ENCODE measurements at places on chromosomes 3 and 15.

DNA sequence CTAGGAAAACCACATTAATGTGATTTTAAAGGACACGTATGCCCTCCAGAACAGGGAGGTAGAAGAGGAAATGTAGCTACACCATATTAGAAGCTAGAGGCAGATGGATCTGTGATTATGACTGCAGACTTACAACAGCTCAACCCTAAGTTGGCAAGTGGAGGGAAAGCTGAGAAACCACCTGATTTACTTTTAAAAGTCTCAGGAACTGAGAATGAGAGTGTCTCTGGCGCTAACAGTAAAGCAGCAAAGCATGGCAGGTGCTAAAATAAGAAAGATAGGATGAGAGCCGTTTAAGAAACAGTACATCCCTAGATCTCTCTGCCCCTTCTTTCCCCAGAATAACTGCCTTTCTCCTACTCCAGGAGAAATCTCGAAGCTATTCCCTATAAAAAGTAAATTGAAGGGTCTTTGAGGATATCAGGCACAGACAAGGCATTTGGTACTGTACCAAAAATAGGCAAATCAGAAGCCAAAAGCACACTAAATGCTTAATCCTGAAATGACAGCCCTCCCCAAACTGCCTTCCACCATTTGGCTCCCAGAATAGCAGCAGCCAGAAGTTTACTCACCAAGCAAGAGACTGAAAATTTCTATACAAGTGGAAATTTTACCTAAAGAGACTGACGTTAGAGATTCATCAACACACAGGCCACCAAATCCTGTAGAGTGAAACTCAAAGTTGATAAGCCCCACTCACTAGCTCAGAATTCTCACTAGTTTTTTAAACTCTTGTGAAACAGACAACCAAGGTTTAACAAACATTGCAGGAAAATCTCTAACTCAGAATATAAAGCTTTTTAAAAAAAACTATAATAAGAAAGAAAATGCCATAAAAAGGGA lies 34.3 kb upstream of the PARP14 start:
- DNase-seq, result no peak

DNA sequence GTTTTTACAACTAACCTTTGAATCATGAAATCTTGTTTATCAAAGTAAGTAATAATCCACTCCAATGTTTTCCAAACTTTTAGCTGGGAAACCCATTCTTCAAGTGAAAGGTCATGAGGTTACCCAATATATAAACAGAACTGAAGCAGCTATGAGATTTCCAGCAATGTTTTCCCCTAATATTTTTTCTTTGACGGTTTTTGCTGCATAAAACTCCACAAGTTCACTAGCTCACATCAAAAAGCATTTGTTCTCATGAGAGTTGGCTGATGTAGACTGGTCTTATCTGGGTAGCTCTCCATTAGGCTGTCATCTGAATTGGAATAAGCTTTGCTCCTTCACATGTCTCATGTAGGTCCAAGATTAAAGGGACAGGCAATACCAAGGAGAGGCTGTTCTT lies 241.2 kb upstream of the LRRC3B start:
- DNase-seq, result no peak

DNA sequence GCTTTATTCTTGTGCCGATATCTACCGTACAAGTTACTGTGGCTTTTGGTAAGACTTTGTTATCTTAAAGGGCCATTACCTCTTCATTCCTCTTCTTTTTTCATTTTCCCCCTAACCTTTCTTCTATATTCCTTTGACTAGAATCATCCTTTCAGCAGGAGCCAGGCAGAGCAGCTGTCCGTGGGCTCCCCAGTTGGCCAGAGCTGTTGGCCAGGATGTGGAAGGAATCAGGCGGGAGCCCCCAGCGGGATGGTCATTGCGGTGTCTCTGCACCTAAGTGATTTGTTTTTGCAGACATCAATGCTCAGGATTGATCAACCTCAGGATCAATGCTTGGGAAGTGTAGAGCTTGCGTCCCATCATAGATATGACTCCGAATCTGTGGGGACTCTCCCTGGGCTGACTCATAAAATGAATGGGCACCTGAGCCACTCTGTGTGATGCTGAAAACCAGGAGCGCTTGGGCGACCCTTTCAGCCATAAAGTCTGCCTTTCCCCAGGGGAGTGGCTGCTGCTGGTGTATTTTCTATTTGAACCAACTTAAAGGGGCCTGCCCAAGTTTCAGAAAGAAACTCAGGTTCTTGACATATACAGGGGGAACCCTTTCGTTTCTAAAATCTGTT lies 21.7 kb downstream of the APBA2 start:
- no peak for DNase-seq

DNA sequence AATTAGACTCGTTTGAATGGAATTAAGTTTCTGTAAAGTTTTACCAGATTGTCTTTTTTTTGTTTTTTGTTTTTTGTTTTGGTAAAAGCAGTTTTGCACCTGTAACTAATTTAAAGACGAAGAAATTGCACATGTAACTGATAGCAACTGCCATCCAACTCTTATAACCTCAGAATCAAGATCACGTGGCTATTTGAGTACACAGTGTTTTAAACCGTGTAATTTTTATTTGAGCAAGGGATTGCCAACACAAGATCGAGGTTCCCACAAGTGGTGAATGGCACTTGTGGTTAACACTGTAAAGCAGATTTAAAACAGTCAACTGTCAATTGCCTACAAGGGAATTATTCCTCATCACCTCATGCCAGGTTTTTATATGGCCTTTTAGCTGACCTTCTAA lies 67.3 kb downstream of the PPARG start:
- no peak for DNase-seq

DNA sequence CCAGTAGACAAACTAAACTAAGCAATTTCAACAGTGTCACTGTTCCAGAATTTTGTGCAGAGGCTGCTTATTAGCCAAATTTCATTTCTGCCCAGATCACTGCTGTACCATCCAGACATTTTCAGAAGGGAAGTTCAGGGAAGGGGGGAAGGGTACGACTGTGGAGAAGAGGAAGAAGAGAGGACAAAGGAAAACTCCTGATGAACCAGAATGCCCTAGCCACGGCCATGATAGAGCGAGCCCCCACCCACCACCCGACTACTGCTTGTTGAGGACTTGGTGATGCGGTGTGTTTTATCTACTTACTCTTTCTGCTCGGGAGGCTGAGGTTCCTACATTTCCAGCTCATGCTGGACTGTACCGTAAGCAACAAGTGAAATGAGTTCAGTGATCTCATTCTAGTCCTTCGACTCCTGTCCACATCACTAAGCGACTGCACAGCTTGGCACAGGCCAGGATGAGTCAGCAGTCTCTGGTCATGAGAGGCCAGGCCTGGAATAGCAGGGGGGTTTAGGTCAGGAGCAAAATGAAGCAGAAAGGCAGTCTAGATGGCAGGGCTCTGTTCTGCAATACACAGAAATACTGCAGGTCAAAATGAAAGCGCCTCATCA lies 330.8 kb downstream of the TIGIT start:
- no peak for DNase-seq

DNA sequence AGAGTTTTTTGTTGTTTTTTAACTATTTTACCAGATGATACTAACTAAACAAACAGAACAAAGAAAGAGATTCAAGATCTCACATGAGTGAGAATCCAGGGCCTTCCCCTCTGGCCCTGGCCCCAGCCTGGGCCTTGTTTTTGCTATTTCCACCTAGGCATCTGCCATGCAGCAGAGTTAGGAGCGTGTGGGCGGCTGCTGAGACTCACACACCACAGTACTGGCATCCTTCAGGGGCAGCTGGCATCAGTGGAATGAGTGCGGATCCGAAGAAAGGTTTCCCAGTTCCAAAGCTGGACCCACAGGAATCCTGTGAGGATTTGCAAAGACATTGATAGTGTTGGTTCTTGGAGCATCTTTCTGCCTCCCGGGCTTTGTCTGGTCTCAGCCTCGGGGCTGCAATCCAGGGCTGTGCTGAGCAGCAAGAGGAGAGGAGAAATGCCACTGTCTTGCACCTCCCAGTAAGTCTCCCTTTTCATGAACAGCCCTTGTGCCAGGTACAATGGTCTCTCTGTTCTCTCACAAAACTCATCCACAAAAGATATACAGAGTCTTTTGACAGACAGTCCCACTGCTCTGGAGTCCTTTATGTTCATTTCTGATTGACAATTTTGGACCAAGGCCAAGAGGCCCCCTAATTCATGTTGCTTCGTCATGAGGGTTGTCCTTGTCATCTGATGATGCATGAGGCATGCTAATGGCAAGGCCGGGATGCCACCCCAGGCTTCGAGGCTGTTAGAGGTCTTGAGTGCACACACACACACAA lies 46.6 kb downstream of the APH1B start:
- DNase-seq, result no peak

DNA sequence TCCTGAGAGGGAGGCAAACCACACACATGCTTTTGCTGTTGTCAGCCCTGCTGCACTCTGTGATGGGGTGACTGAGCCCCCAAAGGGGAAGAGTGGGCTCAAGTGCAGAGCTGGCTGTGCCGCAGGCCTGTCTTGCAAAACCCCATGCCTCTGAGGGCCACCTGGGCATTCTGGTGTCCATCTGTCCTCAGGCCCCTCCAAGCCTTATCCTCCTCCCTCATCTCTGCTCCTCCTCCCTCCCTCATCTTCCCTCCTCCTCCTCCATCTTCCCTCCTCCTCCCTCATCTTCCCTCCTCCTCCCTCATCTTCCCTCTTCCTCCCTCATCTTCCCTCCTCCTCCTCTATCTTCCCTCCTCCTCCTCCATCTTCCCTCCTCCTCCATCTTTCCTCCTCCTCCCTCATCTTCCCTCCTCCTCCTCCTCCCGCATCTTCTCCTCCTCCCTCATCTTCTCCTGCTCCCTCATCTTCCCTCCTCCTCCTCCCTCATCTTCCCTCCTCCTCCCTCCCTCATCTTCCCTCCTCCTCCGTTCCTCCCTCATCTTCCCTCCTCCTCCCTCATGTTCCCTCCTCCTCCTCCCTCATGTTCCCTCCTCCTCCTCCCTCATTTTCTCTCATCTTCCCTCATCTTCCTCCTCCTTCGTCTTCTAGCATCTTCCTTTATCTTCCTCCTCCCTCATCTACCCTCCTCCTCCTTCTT lies 40.6 kb downstream of the CHDH start:
- no peak for DNase-seq

DNA sequence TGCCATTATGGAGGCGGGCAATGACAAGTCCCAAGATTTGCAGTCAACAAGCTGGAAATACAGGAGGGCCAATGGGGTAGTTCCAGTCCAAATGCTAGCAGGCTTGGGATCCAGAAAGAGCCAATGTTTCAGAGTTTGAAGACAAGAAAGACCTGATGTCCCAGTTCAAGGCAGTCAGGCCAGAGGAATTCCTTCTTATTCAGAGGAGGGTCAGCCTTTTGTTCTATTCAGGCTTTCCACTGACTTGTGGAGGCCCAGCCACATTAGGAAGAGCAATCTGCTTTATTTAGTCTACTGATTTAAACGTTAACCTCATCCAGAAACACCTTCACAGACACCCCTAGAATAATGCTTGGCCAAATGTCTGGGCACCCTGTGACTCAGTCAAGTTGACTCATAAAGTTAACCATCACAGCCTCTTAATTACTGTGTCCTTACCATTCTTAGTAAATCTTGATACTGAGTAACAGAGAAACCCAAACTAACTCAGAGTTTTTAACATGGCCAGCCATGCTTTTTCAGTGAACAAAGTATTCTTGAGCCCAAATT lies 50.9 kb upstream of the NPHP3 start:
- DNase-seq, result no peak

DNA sequence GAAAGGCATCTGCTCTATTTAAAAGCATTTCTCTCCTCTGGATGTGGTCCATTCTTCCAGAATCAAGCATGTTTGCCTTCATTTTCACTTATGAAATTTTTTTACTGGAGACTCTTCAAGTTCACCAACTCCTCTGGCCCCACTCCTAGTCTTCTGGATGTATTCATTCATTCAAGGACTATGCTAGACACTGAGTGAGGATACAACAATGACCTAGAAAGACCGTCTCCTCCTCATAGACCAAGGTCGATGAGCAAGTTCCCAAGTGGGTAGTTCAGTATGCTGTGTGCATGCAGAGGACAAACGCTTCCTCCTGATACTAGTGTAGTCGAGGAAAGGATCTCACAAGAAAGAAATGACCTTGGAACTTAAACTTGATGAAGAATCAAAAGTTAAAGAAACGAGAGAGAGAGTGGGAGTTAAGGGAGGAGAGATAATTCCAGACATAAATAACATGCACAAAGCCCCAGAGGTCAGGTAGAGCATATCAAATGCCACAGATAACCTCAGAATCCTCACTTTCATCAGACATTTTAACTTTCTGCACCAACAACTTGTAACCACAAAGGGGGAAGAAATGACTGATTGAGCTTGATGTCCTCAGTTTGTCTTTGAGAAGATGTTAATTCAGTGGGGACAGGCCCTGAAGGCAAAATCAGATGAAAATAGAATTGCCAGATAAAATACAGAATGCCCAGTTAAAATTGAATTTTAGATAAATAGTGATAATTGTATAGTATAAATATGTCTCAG lies 149.4 kb downstream of the IMPG2 start:
- DNase-seq, result no peak

GRCh38 chr3:170049146-170050000 lies 11.6 kb downstream of the GPR160 start:
- no peak for DNase-seq

DNA sequence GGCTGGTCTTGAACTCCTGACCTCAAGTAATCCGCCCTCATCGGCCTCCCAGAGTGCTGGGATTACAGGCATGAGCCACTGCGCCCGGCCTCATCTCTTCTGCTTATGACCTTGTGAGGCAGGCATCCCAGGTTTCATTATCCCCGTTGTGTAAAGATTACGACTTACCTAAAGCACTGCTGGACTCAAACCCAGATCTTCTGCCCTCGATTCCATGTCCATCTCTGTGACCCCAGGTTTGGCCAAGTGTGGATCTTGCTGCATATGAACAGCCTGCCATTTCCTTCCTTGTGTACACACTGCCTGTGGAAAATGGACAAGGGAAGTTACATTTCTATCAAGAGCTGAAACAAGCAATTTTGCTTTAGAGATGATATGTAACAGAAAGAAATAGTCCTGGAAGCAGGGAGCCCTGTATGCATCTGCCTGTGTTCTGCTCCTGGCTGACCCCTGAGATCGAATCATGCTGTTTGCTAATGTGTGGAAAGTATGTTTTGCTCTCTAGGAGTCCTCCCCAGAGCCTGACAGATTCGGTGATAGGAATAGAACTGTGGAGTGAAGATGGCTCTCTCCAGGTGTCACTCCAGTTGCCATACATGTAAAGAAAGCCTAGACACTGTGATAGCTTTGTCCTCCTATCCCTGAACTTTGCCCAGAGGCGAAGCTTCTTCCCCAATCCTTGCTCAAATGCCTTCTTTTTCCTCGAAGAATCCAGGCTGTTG lies 11.8 kb upstream of the LIPC start:
- no peak for DNase-seq

- DNase-seq, result no peak
Measured at GRCh38 chr3:195559723-195560409, 16.7 kb upstream of the PPP1R2 start.

DNA sequence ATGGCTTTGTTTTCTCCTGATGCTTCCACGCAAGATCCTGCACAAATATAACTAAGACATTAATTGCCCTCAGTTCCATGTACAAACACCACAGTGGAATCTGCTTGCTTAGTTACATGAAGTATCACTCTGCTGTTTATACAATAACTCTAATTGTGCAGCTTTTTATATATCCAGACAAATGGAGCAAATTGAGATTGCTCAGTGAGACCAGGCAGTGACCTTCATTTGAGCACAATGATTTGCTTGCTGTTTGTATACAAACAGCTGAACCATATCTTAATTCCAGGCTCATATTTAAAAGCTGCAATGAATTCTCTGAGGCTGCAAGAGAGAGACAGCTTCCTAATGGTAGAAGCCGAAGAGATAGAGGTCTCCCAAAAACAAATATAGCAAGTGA lies 243.7 kb downstream of the CADPS start:
- no peak for DNase-seq
